ENCODE measurements at places on chromosomes 4 and X.
A peak's percentile ranks its signal among the peaks of the same experiment; 100 is the strongest.

DNA sequence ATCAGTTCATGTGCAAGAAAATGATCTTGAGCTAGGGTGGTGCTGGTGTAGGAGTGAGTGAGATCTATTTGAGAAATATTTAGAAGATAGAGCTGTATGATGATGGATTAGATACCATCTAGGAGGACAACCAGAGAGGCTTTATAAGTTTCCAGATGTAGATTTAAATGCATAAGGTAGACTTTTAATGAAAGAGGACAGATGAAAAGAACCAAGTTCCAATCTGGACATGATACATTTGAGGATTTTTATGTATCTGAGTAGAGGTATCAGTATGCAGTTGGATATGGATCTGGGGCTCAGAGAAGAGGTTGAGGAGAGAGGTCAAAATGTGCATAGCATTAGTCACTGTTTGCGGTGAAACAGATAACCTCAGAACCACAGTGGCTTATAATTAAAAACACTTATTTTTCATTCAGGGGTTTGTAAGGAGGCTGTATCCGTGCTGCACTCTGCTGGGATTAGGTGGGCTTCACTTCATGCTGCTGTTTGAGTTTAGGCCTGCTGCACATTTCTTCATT lies 348.7 kb downstream of the BMPR1B start:
- no peak overlapping the region for H3K27ac ChIP-seq
- no peaks in the 10 kb centered on the region for H3K4me1 ChIP-seq
- no peak for DNase-seq
- no peaks in the 10 kb centered on the region for H3K36me3 ChIP-seq
- H3K4me3 ChIP-seq = no peak overlapping the region

DNA sequence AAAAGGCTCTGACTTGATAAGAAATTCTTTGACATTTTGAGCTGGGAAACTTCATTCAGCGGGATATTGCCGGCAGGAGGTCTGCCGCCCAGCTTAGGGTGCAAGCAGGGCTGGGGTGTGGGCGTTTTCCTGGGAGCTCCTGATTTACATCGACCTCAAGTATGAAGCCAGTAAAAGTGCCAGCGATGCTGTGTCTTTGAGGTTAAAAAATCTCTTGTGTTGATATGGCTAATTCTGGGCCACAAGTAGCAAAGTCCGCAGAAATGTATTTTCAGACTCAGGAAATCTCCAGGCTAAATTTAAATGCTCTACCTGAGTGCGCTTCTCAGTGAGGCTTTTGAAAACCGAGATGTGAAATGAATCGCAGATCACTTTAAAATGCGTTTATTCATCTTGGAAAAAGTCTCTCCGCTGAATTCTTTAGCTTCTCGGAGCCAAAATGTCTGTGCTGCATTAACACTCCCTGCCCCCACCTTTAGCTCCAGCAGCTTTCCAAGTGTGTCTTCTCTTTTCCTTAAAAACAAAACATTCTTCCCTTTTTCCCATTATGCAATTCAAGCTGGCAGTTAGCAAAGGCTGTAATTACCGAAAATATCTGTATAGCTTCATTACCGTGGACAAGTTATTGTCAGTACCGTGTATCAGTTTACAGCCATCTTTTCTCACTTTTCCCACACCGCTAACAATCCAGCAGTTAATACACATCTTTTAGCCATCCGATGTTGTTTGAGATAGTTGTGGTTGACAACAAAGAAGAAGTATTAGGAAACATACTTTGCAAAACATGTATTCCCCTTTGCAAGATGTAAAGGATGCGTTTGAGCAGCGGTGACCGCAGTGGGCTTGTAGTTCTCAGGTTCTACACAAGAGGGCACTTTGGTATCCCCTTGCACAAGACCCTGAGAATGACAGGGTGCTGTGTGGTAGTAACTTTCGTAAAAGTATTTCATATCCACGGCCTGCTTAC lies 136.0 kb upstream of the STX18 start:
- no peaks in the 10 kb centered on the region for H3K27me3 ChIP-seq
- H3K36me3 ChIP-seq = no peaks in the 10 kb centered on the region
- H3K27ac ChIP-seq = no peak overlapping the region
- H3K4me3 ChIP-seq = no peak overlapping the region

GRCh38 chr4:74021601-74022000 lies 16.9 kb downstream of the CXCL3 start:
- no peak overlapping the region for H3K4me3 ChIP-seq
- peaks cover 4% of the 10 kb centered on the region for H3K4me1 ChIP-seq
- H3K27ac ChIP-seq = no peak overlapping the region
- H3K36me3 ChIP-seq = no peaks in the 10 kb centered on the region

DNA sequence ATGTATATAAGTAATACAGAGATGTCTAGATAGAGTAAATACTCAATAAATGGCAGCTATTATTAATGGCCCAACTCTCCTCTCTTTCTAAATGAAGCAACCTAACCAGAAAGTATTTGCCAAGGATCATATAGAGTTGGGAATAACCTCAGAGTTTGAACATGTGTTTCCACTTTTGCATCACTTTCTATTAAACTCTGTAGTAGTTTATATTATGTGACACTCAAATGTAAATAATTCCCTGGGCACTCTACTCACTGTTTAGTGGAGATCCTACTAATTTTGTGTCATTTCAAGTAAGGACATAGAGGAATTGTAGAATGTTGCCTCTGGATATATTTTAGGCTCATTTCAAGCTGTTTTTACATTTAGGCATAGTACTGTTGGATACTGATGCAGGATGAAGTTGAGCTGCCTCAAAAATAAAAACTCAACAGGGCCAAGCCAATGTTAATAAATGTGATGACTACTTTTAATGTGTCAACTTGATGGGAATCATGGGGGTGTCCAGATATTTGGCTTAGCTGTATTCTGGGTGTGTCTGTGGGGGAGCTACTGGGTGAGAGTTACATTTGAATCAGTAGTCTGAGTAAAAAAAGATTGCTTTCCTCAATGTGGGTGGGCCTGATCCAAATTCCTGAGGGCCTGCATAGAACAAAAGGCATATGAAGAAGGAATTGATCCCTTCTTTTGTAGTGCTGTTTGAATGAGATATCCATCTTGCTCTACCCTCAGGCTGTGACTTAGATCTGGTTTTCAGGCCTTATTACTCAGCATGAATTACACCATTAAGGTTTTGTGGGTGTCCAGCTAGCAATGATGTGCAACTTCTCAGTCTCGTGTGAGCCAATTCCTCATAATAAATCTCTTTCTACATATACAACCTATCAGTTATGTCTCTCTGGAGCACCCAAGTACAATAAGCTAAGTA lies 1368.2 kb downstream of the STIM2 start:
- H3K27ac ChIP-seq = no peak overlapping the region
- H3K36me3 ChIP-seq = no peaks in the 10 kb centered on the region
- H3K4me3 ChIP-seq = no peak overlapping the region
- peaks cover 21% of the 10 kb centered on the region for H3K4me1 ChIP-seq

DNA sequence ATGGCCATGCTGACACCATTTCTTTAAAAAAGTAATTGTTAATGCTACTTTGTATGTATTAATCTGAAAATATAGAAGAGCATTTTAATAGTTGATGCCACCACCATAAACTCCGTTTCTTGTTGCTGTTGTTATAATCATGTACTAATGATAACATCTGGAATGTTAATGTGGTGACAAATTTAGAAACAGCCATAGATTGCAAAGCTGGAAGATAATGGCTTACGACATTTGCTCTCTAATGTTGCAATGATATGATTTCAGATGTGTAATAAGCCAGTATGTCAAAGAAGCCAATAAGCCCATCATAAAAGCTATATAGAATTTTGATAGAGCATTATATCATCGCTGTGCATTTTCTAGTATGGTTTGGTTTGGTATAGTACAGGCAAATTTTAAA lies 579.4 kb upstream of the ZFP42 start:
- H3K27ac ChIP-seq = no peak overlapping the region
- H3K4me3 ChIP-seq = no peak overlapping the region
- H3K27me3 ChIP-seq = no peaks in the 10 kb centered on the region
- no peaks in the 10 kb centered on the region for H3K4me1 ChIP-seq

DNA sequence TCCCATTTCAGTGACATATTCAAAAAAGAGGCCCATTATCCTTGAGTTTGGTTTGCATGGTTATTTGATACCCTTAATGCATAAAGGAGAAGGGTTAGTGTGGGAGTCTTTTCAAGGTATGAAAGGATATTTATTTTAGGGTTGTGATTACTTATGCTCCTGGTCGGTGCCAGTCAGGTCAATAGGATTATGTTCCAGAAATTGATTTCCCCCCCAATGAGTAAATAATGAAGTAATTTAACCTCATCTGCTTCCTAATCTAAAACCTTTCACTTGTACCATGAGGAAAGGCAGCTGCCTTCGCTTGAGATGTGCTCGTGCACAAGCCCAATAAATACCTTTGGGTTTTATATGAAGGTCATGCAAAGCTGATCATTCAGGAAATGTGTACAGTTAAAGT lies 55.0 kb upstream of the NR0B1 start:
- DNase-seq = no peak
- no peak overlapping the region for H3K27ac ChIP-seq
- no peaks in the 10 kb centered on the region for H3K4me1 ChIP-seq
- H3K36me3 ChIP-seq = no peaks in the 10 kb centered on the region
- H3K4me3 ChIP-seq = no peak overlapping the region
- H3K27me3 ChIP-seq = no peaks in the 10 kb centered on the region

DNA sequence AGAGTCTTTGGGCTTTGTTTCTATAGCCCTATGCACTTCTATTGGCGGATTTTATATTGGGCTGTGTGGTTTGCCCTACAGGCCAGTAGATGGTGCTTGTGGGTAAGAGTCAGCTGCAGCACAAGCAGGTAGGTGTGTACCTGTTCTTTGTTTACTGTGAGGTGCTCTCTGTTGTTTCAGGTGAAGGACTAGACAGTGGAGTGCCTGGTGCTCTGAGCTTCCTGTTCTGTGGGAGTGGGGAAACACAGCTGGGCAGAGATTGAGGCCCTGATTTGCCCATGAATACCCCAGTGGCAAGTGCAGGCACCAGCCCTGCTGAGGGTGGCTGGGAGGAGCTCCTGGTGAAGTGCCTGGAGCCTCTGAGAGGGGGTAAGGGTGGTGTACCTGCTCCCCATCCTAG lies 26.3 kb upstream of the UCP1 start:
- no peak overlapping the region for H3K27ac ChIP-seq
- H3K4me3 ChIP-seq = no peak overlapping the region
- no peaks in the 10 kb centered on the region for H3K4me1 ChIP-seq
- no peaks in the 10 kb centered on the region for H3K27me3 ChIP-seq

DNA sequence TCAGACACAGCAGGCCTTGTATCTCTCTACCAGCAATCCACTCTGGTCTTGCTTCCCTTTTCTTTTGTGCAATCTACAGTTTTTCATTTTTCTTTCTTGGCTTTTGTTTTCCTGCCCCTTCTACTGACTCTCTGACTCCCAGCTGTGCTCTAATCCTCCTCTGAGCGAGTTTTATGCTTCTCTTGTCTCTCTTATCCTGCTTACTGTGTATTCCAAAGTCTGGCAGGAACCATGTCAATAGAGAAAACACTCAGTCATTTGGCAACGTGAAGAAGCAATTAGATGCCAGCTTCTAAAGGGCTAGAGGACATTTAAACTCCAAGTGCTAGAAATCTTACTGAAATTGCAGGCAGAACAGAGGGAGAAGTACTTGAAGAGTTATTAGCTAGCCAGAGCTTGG lies 984.6 kb upstream of the TENM3 start:
- no peak overlapping the region for H3K4me3 ChIP-seq
- H3K4me1 ChIP-seq = no peaks in the 10 kb centered on the region
- no peak overlapping the region for H3K27ac ChIP-seq

- H3K4me1 ChIP-seq = peaks cover 39% of the 10 kb centered on the region
- H3K27ac ChIP-seq = peak overlapping the region; percentile 96
- H3K27me3 ChIP-seq = no peaks in the 10 kb centered on the region
- H3K36me3 ChIP-seq = peaks cover 22% of the 10 kb centered on the region
- H3K4me3 ChIP-seq = no peak overlapping the region
- DNase-seq = peak; percentile 93
Observed at GRCh38 chr4:5758741-5759140, 47.7 kb downstream of the EVC start.

DNA sequence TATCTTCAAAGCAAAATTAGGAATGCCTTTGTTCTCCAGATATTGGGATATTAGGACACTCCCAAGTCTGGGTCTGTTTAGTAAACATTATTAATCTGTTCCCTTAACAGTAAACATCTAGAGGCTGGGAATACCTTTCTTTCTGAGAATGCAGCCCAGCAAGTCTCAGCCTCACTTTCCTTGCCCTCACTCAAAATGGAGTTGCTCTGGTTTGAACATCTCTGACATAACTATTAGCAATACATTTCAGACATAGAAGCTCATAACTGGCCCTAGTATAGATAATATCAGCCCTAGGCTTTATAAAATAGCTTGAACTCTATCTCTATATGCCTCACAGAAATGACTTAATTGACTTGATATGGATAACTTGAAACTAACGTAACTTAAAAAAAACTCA lies 299.8 kb downstream of the SPATA18 start:
- no peak for DNase-seq
- H3K36me3 ChIP-seq = no peaks in the 10 kb centered on the region
- H3K27me3 ChIP-seq = no peaks in the 10 kb centered on the region
- H3K4me1 ChIP-seq = no peaks in the 10 kb centered on the region

DNA sequence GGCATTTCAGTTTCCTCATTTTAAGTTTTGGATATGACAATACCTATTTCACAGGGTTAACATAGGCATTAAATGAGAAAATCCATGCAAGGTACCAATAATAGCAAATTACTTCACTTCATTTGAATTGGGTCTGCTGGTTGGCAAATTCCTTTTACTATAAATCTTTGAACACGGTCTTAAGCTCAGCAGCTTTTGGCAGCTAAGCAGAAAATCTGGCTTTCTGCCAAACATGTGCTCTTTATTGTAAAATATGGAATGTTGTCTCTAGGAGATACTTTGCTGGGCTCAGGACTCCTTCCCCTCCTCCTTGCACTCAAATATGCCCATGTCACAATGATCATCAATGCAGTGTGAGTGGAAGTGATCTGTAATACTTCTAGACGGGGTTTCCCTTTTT lies 16.8 kb upstream of the DMP1 start:
- no peaks in the 10 kb centered on the region for H3K27me3 ChIP-seq
- H3K27ac ChIP-seq = no peak overlapping the region
- H3K4me1 ChIP-seq = no peaks in the 10 kb centered on the region

DNA sequence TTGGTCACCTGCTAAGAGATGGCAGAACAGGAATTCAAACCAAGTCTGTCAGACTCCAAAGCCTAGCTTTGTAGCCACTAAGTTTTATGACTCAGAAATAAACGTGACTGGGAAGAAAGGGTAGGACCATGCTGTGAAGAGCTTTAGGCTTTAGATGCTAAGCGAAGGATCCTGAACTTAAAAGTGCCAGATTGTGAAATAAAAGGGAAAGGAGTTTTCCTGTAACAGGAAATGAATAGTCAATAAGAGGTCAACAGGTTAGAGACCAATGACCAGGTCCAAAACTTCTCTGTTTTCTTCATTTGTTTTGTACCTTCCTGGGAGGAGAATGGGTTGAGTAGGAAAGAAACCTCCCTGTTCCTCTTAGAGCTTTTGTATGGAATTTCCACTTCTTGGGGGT lies 98.8 kb upstream of the EOLA2 start:
- DNase-seq = no peak
- no peaks in the 10 kb centered on the region for H3K27me3 ChIP-seq
- H3K36me3 ChIP-seq = no peaks in the 10 kb centered on the region
- no peak overlapping the region for H3K4me3 ChIP-seq

- no peaks in the 10 kb centered on the region for H3K4me1 ChIP-seq
- no peak overlapping the region for H3K27ac ChIP-seq
- no peak for DNase-seq
- no peaks in the 10 kb centered on the region for H3K27me3 ChIP-seq
- H3K4me3 ChIP-seq = no peak overlapping the region
Observed at GRCh38 chr4:147863111-147863747, 131.3 kb downstream of the ARHGAP10 start.

Measured in keratinocyte (primary cell).